Central memory CD4-positive, alpha-beta T cell (primary cell): ENCODE measurements at places on chromosomes 2 and 18.

DNA sequence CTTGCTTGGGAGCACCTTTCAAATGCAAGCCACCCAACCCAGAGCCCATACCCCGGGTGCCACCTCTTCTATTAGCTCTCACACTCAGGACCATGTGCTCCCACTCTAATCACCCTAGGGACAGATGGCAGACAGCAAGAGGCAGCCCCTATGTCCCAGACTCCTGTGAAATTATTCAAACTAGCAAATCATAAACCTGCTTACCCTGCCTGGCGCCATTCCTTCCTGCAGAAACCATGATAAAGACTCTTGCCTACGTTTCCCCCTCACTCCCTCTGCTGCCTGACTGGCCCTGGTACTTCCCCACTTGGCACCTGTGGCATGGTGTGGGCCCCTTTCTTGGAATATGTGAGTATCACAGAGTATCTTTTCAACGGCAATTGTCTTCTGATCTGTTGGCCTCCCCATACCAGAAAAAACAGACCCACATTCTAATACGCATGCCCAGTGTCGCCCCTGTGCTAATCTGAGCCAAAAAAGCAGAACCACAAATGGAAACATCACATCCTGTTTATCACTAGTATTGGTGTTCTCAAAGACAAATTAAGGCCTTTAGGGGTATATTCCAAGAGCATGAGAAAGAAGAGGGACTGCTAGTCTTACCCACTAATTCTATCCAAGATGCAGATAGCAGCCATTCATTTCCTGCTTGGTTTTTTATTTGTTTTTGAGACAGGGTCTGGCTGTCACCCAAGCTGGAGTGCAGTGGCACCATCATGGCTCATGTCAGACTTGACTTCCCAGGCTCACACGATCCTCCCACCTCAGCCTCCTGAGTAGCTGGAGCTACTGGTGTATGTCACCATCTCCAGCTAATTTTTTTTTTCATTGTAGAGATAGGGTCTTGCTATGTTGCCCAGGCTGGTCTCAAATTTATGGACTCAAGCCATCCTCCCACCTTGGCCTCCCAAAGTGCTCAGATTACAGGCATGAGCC is 44.1 kb upstream of the TTC39C start:
- DNase-seq: peak; percentile 85

DNA sequence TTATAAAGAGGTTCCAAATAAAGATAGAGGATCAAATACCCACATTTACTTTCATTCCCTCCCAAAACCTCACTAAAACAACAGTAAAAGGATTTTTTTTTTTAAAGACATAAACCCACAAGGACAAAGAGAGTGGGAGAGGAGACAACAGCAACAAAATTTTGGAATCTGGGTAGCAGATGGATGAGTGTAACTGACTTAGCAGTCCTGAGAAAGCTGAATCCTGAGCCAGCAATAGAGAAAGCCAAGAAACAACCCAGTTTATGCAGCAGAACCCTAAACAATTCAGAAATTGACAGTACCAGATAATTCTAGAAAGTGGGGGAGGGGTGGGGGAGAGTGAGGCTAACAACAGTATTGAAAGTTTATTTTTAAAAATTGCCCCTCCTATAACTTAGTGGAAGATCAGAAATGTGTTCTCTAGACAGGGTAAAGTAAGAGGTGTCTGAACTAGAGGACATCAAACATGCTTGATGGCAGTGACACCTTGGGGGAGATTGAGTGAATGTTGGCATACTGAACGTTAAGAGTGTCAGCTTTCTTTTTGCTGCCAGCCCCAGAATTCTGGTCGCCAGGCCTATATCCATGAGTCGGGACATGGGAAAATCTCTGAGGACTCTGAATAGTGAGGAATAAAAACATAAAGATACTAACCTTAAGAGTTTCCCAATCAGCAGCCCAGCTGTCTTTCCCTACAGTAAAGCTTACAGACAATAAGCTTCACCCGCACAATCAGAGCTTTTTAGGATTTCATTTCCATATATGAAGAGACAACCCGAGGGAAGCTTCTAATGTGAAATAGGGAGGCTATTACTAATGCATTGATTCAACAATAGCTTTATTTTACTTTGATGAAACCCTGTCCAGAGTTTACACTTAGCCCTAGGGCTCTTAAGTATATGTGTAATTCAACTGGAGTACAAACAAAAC is 128.0 kb upstream of the ALPP start:
- DNase-seq: no peak

DNA sequence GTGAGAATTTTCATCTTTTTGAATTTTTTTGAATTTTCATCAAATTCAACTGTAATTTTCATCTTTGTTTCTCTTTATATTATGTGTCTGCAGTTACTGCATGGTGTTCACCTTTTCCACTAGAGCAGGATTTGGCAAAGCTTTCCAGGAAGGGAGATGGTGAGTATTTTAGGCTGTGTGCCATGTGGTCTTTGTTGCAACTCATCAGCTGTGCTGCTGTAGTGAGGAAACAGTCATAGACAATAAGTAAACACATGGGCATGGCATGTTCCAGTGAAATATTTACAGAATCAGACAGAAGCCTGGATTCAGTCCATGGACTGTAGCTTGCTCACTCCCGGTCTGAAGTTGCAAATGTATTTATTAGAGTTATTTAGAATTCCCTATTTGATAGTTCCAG is 120.4 kb downstream of the DCDC2C start:
- no peak for DNase-seq

GRCh38 chr2:33131749-33132148 is 185.0 kb downstream of the LTBP1 start:
- no peak for DNase-seq

- no peak for DNase-seq
Measured at GRCh38 chr2:202610380-202610779, 24.4 kb upstream of the FAM117B start.

- DNase-seq: no peak
Measured at GRCh38 chr2:69088466-69088865, 75.5 kb downstream of the ANTXR1 start.

DNA sequence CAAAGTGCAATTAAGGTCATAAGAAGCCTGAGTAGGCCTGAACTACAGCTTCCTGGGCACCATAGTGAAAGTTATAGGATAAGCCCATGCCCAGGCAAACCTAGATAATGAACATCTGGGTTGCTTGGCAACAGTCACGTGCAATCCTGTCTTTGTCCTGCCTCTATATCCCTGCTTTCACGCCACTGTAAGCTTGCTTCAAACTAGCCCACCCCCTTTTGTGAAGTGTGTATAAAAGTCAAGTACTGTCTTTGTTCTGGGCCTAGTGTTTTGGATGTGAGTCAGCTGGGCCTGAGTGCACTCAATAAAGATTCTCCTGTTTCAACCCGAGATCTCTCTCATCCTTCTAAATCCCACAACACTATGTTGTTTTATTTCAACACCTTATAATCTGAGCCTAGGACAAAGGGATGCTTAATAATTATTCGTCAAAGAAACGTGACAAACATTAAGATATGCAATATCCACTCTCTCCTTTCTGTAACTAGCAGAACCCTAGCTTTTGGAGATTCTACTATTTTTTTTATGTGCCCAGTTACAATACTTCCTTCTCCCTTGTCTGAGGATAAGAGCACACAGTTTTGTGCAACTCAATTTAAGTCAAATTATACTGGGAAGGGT is 927.8 kb downstream of the SUCLG1 start:
- DNase-seq: no peak

DNA sequence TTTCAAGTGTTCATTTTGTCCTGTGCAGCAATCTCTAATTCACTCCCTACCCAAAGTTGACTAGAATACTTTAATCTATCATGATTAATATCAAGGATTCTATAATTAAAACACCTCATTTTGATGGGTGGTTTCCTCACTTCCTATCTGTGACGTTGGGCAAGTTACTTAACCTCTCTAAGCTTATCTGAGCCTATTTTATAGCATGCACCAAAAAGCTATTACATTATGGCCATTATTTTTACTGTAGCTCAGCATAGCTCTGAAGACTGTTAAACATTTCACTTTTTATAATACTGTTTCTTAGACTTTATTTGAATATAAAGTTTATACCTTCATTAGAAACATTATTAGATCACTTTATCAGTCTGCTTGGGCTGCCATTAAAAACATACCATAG is 579.6 kb upstream of the NXPH2 start:
- DNase-seq: no peak

GRCh38 chr18:8229040-8229439 is 380.2 kb upstream of the RAB12 start:
- no peak for DNase-seq

GRCh38 chr2:341017-341542 is 53.2 kb upstream of the ALKAL2 start:
- no peak for DNase-seq

GRCh38 chr2:144707736-144708326 is 187.9 kb upstream of the ZEB2 start:
- no peak for DNase-seq

GRCh38 chr18:8706791-8707555 is 1.6 kb downstream of the MTCL1 start:
- peak; percentile 5 for DNase-seq

- no peak for DNase-seq
Measured at GRCh38 chr18:1394966-1395365, 490.3 kb downstream of the ADCYAP1 start.

- DNase-seq: no peak
Measured at GRCh38 chr2:195575879-195576401, 81.1 kb upstream of the SLC39A10 start.

DNA sequence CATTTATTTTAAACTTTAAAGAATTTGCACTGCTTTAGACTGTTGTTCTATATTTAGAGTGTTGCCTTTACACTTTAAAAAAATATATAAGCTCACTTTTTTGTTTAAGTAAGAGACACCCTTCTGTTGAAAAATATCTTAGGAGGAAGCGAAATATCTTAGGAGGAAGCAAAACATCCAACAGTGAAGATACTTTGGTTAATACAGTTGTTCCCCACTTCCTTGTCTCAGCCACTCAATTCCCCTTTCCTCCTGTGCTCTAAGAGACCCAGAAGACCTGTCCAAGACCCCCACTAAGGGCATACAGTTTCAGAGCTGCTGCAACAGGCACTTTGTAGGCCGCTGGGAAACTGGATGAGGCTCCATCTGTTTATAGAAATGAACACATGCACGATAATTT is 5.7 kb downstream of the SERPINB8 start:
- no peak for DNase-seq

DNA sequence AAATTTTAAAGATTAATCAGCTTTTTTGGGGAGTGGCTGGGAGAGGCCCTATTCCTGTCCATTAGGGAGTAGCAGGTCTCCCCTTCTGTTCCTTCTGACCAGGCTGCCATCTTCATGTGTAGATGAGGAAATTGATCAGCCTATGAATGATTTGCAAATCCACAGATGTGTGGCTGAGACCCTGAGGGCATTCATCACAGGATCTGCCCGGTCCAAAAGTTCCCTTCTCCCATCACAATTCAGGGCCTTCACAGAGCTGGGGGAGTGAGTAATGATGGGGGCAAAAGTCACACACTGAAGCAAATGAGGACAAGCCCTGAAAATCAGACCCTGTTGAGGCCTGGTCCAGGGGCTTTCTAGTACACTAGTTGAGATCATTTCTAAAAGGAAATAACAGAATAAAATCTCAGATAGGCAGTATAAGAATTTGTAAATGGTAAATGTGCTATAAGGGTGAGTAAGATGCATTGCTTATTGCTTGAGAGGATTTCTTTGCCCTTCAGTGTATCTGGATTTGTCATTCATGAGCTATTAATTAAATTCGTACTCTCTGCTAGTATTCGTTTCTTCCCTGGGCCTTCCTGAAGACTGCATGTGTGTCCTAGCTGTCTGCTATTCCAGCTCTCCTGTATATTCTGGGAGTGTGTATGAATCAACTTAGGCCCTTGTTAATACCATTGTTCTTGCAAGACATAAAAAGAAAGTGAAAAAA is 53.2 kb downstream of the SETBP1 start:
- DNase-seq: no peak

DNA sequence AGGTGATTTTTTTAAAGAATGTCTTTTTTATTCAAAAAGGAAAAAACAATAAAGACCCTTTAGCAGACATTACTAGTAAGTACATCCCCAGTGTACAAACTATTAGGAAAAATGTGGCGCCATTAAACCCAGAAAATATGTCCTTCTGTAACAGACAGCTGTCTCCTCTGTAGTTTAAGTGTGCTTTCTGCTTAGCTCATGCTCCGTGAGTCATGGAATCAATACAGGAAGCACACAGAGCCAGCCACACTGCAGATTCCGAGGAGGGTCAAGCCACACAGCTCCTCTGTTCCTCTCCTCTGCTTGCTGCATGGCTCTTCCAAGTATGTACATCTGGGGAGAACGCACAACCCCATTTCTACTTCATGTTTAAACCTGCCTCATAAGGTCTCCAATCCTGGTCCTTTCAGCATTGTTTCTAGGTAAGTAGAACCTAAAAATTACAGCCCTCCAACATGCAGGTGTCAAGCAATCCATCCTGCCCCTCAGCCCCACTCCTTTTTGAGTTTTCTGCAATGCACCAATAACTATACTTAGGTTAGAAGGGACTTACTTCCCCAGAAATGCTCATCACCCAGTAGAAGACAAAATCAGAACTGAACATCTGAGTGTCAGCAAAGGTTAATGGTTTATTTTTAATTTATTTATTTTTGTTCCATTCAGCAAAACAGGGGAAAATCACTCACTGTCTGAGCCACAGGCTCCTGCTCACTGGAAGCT is 37.5 kb downstream of the ACVR1 start:
- DNase-seq: no peak

DNA sequence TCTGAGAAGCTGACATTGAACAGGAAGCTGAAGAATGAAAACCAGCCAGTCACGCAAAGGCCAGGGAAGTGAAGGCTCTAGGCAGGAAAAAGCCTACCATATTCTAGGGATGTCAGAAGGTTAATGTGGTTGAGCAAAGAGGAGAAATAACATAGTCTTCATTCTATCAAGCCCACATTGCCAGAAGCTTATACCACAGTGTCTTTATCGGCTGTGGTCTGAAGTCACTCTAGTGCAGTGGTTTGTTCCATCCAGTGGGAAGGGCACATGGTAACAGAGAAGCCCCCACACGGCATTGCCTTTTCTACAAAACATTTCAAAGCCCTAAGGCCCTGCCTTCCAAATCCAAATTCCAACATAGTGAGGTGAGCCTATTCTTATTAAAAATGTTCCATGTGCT is 311.3 kb downstream of the TNS1 start:
- no peak for DNase-seq

DNA sequence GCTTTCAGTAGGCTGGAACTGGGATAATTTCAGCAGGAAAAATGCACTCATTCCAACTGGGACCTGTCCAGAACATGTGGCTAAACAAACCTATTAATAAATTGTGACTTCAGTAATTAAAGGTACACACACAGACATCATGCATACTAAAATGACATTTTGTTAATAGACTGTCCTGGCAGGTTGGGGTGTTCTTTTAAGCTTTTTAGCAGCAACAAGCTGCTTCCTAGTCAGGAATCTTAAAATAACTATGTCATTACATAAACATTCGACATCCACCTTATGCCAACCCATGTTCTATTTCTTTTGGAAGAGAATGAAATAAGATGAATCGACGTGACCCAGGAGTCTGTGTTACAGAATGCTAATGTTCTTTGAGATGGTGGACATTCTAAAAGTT is 435.7 kb downstream of the TXNL1 start:
- no peak for DNase-seq
